Chondrocyte (in vitro differentiated cells): ENCODE measurements at places on chromosomes 3 and 15. TPM values are rescaled to one million over a fixed set of nuclear protein-coding genes. Genes with fewer than 3 reads are reported as not detected.

The GABRB3 gene
- total RNA-seq, result 1.6 to 8.2 TPM (median 2.3 TPM) in 3 replicates

DNA sequence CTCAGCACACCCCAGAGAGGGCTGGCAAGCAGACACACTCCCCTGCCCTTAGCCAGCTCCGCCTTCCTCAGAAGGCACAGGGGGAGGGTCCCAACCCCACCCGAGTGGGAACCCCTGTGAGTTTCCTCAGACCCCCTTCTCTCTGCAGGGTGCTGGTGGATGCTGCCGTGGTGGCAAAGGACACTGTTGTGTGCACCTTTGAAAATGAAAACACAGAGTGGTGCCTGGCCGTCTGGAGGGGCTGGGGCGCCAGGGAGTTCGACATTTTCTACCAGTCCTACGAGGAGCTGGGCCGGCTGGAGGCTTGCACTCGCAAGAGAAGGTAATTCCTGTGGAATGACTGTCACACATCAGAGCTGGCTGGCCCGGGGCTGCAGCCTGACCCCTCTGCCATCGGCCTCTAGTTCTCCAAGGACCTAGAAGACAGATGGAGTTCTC is 149.4 kb downstream of the LRRK1 start:
- no peak overlapping the region for H3K4me3 ChIP-seq
- H3K4me1 ChIP-seq, result peaks cover 40% of the 10 kb centered on the region
- peaks cover 3% of the 10 kb centered on the region for H3K36me3 ChIP-seq
- peak overlapping the region; percentile 32 for H3K27ac ChIP-seq

GRCh38 chr3:197376735-197377555 is 78.5 kb upstream of the DLG1 start:
- no peak overlapping the region for H3K27ac ChIP-seq
- H3K4me1 ChIP-seq, result peaks cover 12% of the 10 kb centered on the region
- no peaks in the 10 kb centered on the region for H3K27me3 ChIP-seq
- no peaks in the 10 kb centered on the region for H3K36me3 ChIP-seq

DNA sequence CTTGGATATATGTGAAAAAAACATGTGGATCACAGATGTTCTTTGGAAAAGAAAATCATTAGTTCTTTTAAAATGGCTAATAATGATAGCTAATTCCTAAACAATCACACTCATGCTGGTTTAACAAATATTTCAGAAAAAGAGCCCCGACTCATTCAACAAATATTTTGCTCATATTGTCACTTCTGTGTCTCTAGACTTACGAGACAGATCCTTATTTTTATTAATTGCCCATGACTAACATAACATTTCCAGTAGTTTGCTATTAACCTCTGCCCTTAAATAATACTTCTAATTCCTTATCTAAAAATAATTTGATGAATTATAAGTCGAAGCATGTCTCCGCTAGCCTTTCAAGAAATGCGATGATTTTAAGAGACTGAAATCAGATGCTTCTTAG is 70.4 kb downstream of the SATB1 start:
- H3K4me3 ChIP-seq, result no peak overlapping the region
- no peak for DNase-seq
- no peaks in the 10 kb centered on the region for H3K27me3 ChIP-seq
- H3K36me3 ChIP-seq, result peaks cover 1% of the 10 kb centered on the region
- H3K27ac ChIP-seq, result no peak overlapping the region

The GNAT1 gene
- not detected in 3 replicates for total RNA-seq

The SPESP1 gene
- not detected in 3 replicates for total RNA-seq

- H3K4me1 ChIP-seq, result peaks cover 8% of the 10 kb centered on the region
- no peak for DNase-seq
- H3K36me3 ChIP-seq, result peaks cover 11% of the 10 kb centered on the region
- no peaks in the 10 kb centered on the region for H3K27me3 ChIP-seq
- no peak overlapping the region for H3K4me3 ChIP-seq
Measured at GRCh38 chr3:128103136-128103676, 20.4 kb downstream of the RUVBL1 start.

GRCh38 chr15:73367624-73368300 is 996 bp downstream of the HCN4 start:
- H3K36me3 ChIP-seq, result no peaks in the 10 kb centered on the region
- DNase-seq, result no peak
- peaks cover 3% of the 10 kb centered on the region for H3K4me1 ChIP-seq
- no peak overlapping the region for H3K27ac ChIP-seq
- no peak overlapping the region for H3K4me3 ChIP-seq
